ENCODE measurements at places on chromosomes 3 and 15. TPM values are rescaled to one million over a fixed set of nuclear protein-coding genes. Genes with fewer than 3 reads are reported as not detected.

DNA sequence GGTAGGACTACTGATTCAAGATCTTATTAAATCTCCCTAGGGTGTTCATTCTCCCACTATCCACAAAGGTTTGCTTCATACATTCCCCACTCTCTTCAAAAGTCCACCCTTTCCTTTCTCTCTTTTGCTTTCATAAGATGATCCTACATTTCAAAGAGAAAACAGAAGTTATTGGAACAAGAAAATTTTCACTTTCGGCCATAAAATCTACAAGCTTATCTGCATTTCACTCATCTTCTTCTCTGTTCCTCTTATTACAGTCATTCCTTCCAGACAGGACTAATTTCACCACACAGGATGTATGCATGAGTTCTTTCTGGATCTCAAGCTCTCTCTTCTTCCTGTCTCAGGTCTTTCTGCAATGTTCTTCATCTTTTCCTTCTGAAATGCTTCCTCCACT lies 238.7 kb downstream of the ISL2 start:
- no peak for DNase-seq

- DNase-seq, result no peak
Measured at GRCh38 chr15:91973481-91973880, 120.0 kb downstream of the SLCO3A1 start.

Gene RTP4
- 4.9 TPM for total RNA-seq

DNA sequence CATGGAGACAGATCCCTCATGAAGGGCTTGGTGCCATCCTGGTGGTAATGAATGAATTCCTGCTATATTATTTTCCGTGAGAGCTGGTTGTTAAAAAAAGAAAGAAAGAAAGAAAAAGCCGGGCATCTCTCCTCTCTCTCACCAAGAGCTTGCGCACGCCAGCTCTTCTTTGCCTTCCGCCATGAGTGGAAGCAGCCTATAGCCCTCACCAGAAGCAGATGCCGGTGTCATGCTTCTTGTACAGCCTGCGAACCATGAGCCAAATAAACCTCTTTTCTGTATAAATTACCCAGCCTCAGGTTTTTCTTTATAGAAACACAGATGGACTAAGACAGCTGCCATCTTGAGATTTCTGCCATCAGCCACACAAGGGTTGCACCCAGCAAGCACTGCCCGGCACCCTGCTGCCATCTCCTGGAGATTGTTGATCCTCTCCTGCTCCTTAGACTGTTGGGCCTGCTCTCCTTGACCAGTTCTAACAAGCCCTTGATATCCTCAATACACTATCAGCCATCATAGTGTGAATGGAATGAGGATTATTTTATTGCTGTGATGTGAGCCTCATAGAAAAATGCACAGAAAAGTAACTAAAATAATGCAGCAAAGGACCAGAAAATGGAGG lies 3.5 kb upstream of the AHSG start:
- DNase-seq, result no peak

DNA sequence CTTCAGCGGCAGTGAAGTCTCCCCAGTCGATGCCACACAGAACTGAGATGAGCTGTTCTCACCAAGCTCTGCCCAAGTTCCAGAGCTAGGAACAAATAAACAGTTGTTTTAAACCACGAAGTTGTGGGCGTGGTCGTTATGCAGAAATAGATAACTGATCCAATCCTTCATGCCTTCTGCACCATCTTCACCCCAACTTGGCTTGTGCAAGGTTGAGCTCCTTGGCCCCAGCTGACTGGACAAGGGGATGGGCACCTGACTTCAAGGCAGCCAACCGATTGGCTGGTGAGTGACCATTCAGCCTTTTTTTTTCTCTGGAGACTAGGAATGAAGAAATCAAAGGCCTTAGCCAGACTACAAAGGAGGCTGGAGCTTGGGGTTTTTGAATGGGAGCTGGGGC lies 23.9 kb downstream of the LINGO1 start:
- DNase-seq, result no peak

DNA sequence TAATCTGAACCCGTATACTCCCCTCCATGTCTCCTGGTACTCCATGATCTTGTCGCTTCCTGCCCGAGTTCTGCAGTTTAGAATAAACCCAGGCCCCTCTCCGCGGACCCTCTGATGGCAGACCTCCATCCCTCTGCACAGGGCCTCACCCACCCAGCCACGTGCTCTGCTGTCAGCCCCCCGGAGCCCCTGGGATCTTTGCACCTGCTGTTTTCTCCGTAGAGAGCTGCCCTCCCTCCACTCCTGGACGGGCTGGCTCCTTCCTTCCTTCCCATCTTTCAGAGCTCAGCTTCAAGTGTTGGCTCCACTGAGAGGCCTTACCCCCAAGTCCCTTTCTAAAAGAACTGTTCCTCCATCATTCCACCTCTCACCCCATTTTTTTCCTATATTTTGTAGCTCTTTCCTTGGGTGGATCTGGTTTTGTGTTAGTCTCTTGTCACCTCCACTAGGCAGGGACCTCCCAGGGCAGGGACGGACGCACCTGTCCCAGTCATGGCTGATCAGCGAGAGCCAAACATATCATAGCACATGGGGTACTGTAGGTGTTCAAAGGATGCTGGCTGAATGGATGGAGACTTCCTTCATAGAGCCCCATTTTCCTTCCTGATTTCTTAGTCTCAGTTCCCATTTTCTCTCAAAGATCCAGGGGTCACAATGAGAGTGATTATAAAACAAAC lies 106.6 kb downstream of the VGLL4 start:
- no peak for DNase-seq

GRCh38 chr3:29619676-29620075 lies 338.8 kb downstream of the RBMS3 start:
- no peak for DNase-seq

GRCh38 chr3:82002491-82002890 lies 241.0 kb upstream of the GBE1 start:
- DNase-seq, result no peak

GRCh38 chr3:7788881-7789280 lies 712.7 kb upstream of the LMCD1 start:
- DNase-seq, result no peak

DNA sequence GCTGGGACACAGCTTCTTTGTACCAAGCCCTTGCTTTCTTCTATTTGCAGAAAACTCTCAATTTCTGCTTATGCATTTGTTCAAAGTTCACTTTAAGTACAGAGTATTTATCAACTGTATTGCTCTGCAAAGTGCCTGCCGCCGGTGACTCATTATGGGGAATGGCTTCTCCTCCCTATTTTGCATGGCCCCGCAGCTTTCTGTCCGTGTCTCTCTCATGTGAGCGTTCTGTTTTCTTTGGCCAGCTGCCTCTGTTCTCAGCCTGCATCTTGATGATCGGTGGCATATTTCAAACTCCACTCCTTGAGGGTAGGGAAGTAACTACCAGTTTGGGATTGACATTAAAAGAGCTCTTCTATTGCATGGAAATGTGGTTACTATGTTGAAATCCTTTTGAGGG lies 28.6 kb upstream of the ST8SIA2 start:
- no peak for DNase-seq

DNA sequence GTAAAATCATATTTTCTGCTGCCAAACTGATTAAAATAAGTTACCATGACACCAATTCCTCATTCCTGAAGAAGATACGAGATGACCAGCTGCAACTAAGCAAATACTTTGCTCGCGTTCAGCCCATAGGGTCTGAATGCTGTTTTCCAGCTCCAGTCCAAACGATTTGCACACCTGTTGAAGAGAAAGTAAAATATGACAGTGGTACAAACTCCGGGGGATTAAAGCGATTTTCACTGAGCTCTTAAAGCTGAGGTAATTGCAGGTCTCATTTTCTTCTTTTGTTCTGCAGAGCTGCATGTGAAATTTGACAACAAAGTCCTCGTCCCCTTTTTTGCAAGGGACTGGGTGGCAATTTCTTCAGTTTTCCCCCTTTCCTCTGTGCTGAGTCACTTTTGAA lies 118.4 kb downstream of the NR2F2 start:
- no peak for DNase-seq
